ENCODE measurements at places on chromosomes 7 and 10.

GRCh38 chr7:2640846-2641316 lies 9.1 kb downstream of the TTYH3 start:
- ATAC-seq, result peak; percentile 12

DNA sequence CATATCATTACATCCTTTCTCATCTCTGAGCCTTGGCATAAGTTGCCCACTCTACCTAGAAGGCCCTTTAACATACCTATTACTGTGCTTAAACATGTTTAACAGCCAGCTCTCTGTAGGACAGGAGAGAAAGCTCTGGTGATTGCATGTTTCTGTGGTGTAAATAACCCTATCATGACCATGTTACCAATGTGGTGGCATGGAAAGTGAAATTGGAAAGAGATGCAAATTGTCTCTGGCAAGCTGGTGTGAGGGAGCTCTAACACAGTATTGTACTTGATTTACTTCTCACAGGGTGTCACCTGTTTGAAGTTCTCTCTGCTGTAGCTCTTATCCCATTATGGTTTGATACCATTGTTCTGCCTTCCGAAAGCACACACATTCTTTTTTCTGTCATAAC lies 231.8 kb upstream of the DKK1 start:
- ATAC-seq, result no peak

- no peak for ATAC-seq
Observed at GRCh38 chr7:92831716-92832533, 4.4 kb downstream of the CDK6 start.

DNA sequence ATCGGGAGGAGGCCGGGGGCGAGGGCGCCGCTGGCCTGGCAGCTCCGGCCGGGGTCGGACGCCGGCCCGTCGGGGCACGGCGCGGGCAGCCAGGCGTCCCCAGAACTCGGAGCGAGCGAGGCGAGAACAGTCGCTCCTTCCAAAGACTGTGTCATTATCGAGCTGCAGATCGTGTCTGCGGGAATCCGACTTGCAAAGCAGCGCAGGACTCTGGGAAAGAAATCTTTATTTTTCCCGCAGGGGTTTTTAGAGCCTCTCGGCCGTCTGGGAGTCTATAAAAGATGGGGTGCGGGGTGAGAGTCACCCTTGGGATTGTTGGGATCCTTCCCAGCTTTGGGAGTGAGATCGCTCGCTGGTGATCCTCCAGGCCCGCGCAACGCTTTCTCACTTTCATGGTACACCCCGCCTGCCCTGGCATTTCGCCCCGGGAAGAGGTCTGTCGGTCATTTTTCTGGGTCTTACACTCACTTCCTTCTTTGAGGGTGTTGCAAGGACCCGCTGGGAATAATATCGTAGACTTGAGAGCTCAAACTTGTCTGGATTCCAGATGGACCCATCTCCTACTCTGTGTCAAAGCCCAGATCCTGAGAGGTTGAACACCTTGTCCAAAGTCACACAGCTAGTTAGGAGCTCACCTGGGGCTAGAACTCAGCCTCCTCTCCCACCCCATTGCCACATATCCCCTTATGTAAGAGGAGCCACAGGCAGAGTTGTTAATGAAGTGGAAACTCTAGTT lies 1.0 kb downstream of the UBTD1 start:
- ATAC-seq, result no peak

DNA sequence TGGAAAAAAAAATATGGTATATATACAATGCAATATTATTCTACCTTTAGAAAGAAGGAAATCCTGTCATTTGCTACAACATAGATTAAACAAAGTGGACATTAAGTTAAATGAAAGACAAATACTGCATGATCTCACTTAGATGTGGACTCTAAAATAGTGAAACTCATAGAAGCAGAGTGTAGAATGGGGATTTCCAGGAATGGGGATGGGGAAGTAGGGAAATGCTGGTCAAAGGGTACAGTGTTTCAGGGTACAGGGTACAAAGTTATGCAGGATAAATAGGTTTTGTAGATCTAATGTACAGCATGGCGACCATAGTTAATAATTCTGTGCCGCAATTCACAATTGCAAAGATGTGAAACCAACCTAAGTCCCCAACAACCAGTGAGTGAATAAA lies 385.5 kb downstream of the SFMBT2 start:
- ATAC-seq, result no peak

All from esophagus mucosa (tissue), 1 donor.